ENCODE measurements at places on chromosomes 1 and 21. TPM values are rescaled to one million over a fixed set of nuclear protein-coding genes. Genes with fewer than 3 reads are reported as not detected.

Gene PCSK9
- not detected for total RNA-seq

Gene C1orf141
- total RNA-seq: 0.25 TPM

Gene DMBX1
- total RNA-seq: not detected

Gene RHOU
- total RNA-seq: 0.35 TPM

Gene ESRRG
- total RNA-seq: not detected

Gene SETD4
- total RNA-seq: 14.8 TPM

Gene NMNAT2
- not detected for total RNA-seq

Gene BMP8A
- not detected for total RNA-seq

Gene DNM3
- 0.96 TPM for total RNA-seq

Gene SLC41A1
- 33.9 TPM for total RNA-seq

Gene LORICRIN
- not detected for total RNA-seq

Gene FLAD1
- 30.0 TPM for total RNA-seq

Gene SYT11
- total RNA-seq: 6.3 TPM

DNA sequence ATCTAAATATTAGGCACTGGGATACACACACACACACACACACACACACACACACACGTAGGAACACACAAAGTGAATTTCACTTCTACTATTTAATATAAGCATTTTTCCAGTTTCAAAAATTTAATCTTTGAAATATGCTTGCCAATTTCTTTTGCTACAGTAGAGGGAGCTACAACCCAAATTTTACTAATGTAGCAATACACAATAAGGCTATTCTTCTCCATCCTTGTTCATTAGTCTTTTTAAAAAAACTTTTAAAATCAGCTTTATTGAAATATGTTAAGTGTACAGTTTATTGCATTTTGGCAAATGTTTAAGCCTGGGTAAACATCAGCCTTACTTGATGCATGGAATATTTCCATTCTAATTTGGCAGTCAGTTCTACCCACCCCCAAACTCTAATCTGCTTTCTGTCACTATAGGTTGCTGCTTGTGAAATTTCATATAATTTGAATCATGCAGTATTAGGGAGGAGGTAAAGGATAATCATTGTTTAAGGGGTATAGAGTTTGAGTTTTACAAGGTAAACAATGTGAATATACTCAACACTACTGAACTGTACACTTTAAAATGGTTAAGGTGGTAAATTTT is 93.0 kb upstream of the TENT5C start:
- no peaks in the 10 kb centered on the region for H3K27me3 ChIP-seq
- no peak overlapping the region for H3K4me3 ChIP-seq
- no peak overlapping the region for H3K27ac ChIP-seq
- no peak for DNase-seq

DNA sequence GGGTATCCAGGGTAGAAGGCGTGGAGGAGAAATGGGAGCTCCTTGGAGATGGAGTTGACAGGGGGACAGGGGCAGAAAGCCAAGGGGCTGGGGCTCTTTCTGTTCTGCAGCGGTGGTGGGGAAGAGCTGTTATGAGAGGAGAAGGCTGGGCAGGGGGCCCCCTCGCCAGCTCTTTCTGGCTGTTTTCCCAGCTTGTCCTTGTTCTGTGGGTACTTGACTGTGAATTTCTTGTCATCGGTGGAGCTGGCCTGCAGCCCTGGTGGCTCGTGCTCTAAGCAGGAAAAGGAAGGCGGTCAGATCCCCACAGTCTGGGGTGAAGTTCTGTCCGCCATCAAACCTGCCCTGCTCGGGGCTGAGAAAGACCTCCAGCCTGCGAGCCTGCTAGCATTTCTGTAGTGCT is 7.6 kb downstream of the ZNF683 start:
- no peaks in the 10 kb centered on the region for H3K36me3 ChIP-seq
- H3K27me3 ChIP-seq: peaks cover 6% of the 10 kb centered on the region

DNA sequence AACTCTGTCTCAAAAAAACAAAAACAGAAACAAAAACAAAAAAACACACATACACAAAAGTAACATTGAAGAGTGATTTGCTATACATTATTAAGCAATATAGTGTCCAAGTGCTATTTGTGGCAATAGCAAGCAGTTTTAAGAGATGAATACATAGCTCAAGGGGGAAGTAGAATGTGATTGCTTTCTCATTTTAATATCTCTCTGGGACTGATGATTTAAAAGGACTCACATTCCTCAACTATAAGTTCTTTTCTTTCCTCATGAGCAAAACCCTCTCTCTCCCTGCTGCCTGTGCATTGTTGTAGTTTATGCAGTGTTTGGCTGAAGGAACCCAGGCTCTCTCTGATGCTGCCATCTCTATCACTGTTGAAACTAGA is 47.0 kb upstream of the CSF1 start:
- no peaks in the 10 kb centered on the region for H3K27me3 ChIP-seq
- DNase-seq: no peak
- no peak overlapping the region for H3K4me3 ChIP-seq
- H3K4me1 ChIP-seq: peaks cover 3% of the 10 kb centered on the region
- H3K36me3 ChIP-seq: no peaks in the 10 kb centered on the region

DNA sequence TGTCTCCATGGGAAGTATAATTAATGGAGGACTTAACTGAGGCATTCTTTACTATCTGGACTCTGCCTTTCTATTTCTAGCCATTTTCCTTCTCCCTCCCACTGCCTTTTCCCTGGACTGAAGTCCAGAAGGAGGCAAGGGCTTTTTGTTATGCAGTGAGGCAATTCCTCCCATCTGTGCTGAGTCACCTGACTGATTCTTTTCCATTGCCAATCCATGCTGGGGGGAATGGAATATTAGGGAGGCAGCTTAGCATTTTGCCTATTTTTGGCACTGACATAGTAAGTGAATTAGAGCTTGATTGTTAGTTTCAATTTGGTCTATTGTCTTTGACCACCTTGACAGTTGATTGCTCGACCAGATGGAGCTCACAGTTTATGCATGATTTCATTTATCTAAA is 1000.6 kb upstream of the PRMT6 start:
- H3K36me3 ChIP-seq: no peaks in the 10 kb centered on the region
- no peak overlapping the region for H3K27ac ChIP-seq
- H3K4me3 ChIP-seq: no peak overlapping the region
- no peak for DNase-seq

- H3K27me3 ChIP-seq: no peaks in the 10 kb centered on the region
- H3K4me1 ChIP-seq: no peaks in the 10 kb centered on the region
- no peak overlapping the region for H3K27ac ChIP-seq
- no peaks in the 10 kb centered on the region for H3K36me3 ChIP-seq
- H3K4me3 ChIP-seq: no peak overlapping the region
These were observed 105.3 kb downstream of the BCAR3 start for GRCh38 chr1:93576346-93576745.

DNA sequence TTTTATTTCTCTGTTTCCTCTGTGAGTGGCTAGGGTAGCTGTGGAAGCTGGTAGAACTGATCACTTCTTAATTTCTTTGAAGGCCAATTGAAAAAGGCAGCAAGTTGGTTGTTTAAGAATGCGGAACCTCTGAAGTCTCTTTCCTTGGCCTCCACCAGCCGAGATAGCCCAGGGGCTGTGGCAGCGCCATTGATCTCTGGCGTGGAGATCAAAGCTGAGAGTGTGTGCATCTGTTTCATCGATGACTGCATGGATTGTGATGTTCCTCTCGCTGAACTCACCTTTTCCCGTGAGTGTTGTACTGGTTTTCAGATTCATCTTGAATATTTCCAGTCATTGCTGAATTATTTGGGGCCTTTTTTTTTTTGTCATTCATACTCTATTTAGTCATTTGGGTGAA is 97.7 kb downstream of the VPS13D start:
- no peak overlapping the region for H3K27ac ChIP-seq
- H3K4me1 ChIP-seq: peaks cover 9% of the 10 kb centered on the region
- no peaks in the 10 kb centered on the region for H3K27me3 ChIP-seq
- peak; percentile 30 for DNase-seq
- no peak overlapping the region for H3K4me3 ChIP-seq

GRCh38 chr1:245652660-245653427 is 498.1 kb downstream of the KIF26B start:
- no peak overlapping the region for H3K27ac ChIP-seq
- peaks cover 13% of the 10 kb centered on the region for H3K27me3 ChIP-seq
- no peak overlapping the region for H3K4me3 ChIP-seq
- no peak for DNase-seq
- no peaks in the 10 kb centered on the region for H3K4me1 ChIP-seq

DNA sequence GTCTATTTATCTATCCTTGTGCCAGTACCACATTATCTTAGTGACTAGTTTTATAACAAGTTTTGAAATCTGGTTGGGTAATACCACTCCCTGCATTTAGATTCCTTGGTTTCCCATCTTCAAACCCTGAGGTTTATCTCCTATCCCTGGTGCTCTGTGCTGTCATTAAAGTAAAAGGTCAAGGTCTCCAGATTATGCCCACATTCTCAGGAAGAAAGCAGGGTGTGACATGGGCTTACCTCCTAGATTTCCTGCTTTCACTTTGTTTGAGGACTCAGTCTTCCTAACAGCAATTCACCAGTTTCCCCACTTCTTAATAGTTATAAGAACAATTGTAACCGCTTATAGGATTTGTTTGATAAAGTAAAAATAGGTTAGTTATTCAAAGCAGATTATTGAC is 86.0 kb downstream of the CACHD1 start:
- H3K36me3 ChIP-seq: peaks cover 4% of the 10 kb centered on the region
- no peak for DNase-seq
- peaks cover 23% of the 10 kb centered on the region for H3K4me1 ChIP-seq
- no peaks in the 10 kb centered on the region for H3K27me3 ChIP-seq
- no peak overlapping the region for H3K4me3 ChIP-seq

DNA sequence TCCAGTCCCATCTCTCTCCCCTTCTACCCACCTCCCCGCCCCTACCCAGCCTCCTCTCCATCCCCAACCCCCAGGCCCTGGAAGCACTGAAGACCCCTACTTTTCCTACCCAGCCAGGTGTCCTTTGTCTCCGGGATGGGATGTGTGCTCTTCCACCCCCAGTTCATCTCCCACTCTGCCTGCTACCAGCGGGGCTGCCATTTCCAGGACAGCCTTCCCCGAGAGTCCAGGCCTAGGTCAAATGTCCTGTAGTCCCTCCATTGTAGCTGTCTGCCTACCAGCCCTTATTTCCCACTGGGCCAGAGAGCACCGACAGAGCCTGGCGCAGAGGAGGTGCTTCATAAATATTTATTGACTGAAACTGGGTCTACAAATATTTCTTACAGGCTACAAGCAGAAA is 72.0 kb upstream of the TLR5 start:
- no peak overlapping the region for H3K27ac ChIP-seq
- H3K36me3 ChIP-seq: peaks cover 5% of the 10 kb centered on the region
- DNase-seq: no peak
- no peaks in the 10 kb centered on the region for H3K27me3 ChIP-seq
- H3K4me1 ChIP-seq: no peaks in the 10 kb centered on the region

GRCh38 chr1:63892632-63893395 is 119.0 kb downstream of the ROR1 start:
- no peak for DNase-seq
- H3K4me1 ChIP-seq: no peaks in the 10 kb centered on the region
- peaks cover 14% of the 10 kb centered on the region for H3K27me3 ChIP-seq

DNA sequence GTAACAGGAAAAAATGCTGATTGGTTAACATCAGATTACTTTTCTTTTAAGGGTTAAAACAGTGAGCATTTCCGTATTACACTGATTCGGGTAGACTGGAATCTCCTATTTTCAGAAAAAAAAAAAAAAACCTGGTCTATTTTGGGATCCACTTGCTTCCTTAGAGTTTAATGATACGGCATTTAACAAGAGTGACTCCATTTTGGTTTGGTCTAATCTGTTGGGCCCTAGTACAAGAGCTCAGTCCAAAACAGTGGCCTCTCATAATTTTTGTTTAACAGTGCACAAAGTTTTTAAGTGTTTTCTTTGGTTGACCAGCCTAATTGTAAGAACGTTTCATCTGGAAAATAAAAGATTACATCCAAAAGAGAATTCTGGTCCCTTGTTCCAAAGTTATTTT is 120.2 kb downstream of the NRDC start:
- H3K4me1 ChIP-seq: peaks cover 24% of the 10 kb centered on the region
- no peak for DNase-seq
- no peak overlapping the region for H3K4me3 ChIP-seq
- no peak overlapping the region for H3K27ac ChIP-seq
- peaks cover 6% of the 10 kb centered on the region for H3K36me3 ChIP-seq
- no peaks in the 10 kb centered on the region for H3K27me3 ChIP-seq

DNA sequence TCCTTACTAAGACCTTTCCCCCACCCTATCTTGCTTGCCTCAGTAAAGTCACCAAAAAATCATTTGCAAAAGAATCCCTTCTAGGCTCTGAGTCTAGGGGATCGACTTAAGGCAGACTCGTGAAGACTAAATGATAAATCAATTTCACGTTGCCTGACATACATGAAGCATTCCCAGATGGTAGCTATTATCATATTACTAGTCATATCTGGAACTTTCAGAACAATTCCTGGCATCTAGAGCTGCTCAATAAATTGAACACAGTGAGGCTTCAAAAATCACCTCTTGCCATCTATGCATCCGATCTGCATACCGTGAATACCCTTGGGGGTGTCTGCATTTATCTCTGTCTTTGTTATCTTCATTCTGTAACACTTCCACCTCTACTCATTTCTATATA is 49.6 kb upstream of the DAB1 start:
- H3K27ac ChIP-seq: no peak overlapping the region
- DNase-seq: no peak

GRCh38 chr1:106233511-106233910 is 823.0 kb upstream of the PRMT6 start:
- no peak overlapping the region for H3K27ac ChIP-seq
- H3K4me3 ChIP-seq: no peak overlapping the region
- H3K4me1 ChIP-seq: no peaks in the 10 kb centered on the region
- no peaks in the 10 kb centered on the region for H3K36me3 ChIP-seq

- H3K4me3 ChIP-seq: peak overlapping the region; percentile 19
- DNase-seq: no peak
- peaks cover 45% of the 10 kb centered on the region for H3K4me1 ChIP-seq
These were observed 94.8 kb upstream of the SGIP1 start for GRCh38 chr1:66439031-66439740.

DNA sequence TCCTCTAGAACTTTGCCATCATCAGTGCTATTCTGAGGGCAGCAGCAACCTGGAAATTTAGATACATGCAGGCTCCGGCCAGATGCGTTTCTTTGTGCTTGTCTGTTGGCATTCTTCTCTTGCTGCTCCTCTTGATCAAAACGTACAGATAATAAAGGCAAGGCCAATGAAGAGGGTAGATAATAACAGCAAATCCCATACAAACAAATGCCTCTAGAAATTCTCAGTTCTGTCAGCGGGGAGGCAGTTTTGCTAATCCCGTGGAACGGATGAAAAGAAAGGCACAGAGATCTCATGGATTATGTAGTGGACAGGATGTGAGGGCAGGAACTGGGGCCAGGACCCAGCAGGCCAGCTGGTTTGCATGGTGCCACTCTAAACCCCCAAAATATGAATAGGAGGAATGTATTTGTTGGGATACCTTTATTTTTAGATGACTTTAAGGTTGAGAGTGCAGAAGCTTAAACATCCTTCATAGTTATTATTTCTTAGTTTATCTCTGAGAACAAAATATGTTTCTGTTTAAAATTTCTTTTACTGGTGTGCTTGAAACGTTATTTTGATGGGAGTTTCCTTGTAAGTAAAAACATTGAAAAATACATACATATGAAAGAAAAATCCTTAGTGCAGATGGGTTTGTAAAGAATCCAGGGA is 1.5 kb downstream of the ITSN1 start:
- peak overlapping the region; percentile 79 for H3K4me3 ChIP-seq
- H3K27me3 ChIP-seq: peaks cover 17% of the 10 kb centered on the region
- no peak for DNase-seq
- H3K4me1 ChIP-seq: peaks cover 12% of the 10 kb centered on the region
- H3K27ac ChIP-seq: no peak overlapping the region
- H3K36me3 ChIP-seq: no peaks in the 10 kb centered on the region

GRCh38 chr1:1684031-1684681 is 8.4 kb downstream of the SLC35E2B start:
- no peak overlapping the region for H3K27ac ChIP-seq
- H3K36me3 ChIP-seq: peaks cover under 1% of the 10 kb centered on the region
- peaks cover 25% of the 10 kb centered on the region for H3K4me1 ChIP-seq
- H3K27me3 ChIP-seq: no peaks in the 10 kb centered on the region

- H3K4me3 ChIP-seq: no peak overlapping the region
- no peak for DNase-seq
- H3K4me1 ChIP-seq: peaks cover 6% of the 10 kb centered on the region
- H3K27me3 ChIP-seq: no peaks in the 10 kb centered on the region
These were observed 10.7 kb downstream of the SPATC1L start for GRCh38 chr21:46173573-46173972.

All from activated naive CD4-positive, alpha-beta T cell treated with anti-CD3 and anti-CD28 coated beads for 36 hours (primary cell).